ENCODE measurements at places on chromosomes 13 and 19.
A peak's percentile ranks its signal among the peaks of the same experiment; 100 is the strongest.

- no peak for DNase-seq
Observed at GRCh38 chr13:107254392-107254791, 686.5 kb upstream of the ARGLU1 start.

GRCh38 chr13:34172048-34172447 lies 354.1 kb downstream of the RFC3 start:
- peak; percentile 47 for DNase-seq

GRCh38 chr19:56015756-56016155 lies 29.2 kb downstream of the NLRP5 start:
- DNase-seq, result peak; percentile 30

GRCh38 chr19:10219678-10220077 lies 11.5 kb downstream of the S1PR2 start:
- DNase-seq, result peak; percentile 69

DNA sequence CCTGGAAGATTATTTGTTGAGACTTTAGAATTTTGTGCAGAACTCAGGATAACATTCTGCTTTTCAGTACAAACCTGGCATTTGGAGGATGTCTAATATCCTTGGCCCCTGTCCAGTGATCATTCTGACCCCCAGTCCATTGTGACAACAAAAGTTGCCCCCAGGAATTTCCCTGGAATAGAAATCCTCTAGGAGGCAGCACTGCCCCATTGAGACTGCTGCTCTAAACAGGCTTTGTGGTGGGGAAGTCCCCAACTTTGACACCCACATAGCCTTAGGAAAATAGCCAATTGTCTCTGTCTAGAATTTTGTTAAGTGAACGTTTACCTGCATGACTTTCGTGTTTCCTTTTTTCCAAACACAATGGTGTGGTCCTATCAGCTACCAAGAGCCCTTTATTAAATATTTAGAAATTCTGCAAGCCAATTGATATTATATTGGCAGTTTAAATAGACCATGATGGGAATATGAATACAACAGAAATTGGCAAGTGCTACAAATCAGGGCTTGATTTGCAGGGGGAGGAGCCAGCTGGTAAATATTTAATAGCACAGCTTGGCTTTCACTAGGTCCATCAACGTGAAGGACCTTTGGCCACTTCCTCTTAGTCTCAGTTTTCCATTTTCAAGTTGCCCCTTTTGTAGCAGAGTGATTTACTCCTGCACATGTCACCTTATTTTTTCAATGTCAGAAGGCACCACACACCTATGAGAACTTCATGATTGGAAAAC lies 451.7 kb downstream of the EFNB2 start:
- DNase-seq, result peak; percentile 62

DNA sequence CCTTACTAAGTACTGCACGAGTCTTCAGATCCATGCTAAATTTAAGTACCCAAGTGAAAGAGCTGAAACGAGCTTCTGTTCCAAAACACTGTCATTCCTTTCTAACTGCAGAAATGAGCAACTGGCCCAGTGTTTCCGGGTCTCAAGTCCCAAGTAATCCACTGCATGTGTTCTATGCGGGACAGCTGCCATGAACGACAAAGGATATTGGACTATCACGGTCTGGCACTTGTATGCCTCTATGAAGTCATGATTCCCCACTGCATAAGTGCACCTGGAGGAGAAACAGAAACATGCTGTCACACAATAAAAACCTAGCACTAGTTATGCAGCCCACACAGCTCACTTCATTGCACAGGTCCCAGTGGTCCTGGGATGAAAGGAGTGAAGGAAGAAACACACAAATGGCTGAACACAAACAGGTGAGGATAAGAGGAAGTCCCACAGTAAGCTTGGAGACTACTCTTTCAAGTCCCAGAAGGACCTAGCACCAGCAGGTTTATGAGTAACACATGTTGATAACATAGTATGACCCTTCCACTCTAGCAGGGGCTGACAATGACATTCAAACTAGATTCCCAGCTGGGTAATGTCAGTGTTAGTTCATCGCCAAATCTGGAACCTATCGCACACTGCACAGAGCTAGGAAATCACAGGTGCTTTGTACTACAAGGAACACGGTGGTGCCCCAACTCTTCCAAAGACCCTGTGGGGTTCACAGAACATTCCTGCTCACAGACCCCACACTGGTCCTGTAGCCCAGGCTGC lies 11.3 kb downstream of the PCID2 start:
- DNase-seq, result no peak

DNA sequence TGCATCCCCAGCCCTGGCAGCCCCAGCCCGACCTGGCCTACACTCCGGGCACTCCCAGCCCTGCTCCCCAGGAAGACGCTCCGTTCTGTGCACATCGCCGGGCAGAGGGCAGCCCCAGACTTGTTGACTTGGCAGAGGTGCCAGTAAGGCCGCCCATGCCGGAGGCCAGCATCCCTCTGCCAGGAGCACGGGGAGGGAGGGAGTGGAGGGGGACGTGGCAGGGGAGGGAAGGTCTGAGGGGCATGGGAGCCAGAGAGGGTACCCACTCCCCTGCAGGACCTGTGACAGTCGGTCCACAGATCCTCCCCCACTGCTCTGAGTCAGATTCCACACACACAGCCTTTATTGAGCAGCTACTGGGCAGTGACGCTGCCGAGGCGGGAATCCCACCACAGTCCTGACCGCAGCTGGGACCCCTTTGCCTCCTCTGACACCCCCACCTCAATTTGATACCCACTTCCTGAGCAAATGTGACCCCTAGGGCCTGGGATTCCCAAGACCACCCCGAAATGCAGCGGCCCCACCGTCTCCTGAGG lies 1.9 kb upstream of the NKPD1 start:
- no peak for DNase-seq

DNA sequence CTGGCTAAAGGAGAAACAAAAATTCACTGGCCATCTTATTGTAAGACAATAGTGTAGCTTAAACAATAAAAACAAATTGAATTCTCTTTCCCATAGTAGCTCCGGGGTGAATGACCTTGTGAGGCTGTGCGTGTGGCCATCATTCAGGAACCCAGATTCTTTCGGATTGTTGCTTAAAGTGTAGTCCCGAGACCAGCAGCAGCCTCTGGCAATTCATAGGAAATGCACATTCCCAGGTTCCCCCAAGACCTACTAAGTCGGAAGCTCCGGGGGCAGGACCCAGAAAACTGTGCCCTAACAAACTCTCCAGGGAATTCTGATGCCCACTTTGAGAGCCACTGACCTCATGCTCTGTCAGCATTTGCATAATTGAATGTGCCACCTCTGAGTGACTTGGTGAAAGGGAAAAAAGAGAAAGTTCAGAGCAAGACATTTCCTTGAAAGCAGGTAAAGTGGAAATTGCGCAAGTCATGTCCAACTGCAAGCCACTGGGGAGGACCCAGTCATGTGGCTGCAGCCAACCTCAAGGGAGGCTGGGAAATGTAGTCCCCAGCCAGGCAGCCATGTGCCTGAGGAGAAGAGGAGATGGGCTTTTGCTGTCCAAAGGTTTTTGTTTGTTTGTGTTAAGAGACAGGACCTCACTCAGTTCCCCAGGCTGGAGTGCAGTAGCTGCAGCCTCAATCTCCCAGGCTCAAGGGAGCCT lies 50.7 kb upstream of the PNMA8B start:
- DNase-seq, result peak; percentile 61

GRCh38 chr13:22050951-22051563 lies 380.2 kb downstream of the FGF9 start:
- no peak for DNase-seq

DNA sequence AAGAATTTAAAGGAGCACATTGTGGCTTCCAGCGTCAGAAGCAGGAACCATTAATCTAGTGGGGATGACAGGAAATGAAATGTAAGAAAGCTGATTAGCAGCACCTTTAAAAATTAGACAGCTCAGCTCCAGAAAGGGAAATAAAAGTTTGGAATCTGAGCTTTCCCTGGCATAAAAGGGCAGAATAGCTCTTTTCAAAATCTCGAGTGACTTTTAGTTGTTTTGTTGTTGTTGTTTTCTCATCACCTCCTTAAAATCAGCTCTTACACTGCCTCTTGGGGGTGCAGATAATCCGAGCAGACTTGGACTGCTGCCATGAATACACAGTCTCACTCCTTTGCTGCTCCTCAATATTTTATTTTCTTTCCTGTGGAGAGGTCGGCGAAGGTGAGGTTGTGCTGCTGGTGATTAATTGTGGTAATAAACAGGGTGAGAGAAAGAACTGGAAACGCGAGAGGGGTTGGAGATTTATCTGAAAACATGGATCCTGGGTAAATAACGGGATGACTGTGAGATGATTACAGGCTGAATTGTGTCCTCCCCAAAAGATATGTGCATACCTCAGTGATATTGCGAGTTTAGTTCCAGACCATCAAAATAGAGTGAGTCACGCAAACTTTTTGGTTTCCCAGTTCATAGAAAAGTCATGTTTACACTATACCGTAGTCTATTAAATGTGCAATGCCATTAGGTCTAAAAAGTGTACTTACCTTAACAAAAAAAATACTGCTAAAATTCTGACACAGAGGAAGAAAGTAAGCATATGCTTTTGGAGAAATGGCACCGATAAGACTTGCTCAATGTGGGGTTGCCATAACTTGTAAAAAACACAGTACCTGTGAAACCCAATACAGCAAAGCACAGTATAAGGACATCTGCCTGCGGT lies 787.7 kb downstream of the UQCRFS1 start:
- DNase-seq, result no peak

DNA sequence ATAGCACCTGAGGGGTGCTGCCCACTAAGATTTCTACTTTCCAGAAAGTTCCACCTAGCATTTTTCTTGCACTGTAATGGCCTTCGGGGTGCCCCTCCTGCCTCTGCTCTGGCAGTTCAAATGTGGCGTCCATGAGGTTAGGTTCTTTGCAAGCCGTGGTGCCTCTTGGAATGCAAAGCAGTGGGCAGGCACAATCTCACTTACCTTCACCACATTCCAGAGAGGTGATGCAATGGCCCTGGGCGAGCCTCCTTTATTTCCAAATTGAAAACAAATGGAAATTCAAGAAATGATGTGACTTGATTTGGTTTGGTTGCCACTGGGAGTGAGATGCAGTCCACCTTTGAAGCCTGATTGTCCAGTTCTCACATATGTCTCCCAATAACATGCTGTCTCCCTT lies 46.9 kb downstream of the FGF9 start:
- DNase-seq, result peak; percentile 9

DNA sequence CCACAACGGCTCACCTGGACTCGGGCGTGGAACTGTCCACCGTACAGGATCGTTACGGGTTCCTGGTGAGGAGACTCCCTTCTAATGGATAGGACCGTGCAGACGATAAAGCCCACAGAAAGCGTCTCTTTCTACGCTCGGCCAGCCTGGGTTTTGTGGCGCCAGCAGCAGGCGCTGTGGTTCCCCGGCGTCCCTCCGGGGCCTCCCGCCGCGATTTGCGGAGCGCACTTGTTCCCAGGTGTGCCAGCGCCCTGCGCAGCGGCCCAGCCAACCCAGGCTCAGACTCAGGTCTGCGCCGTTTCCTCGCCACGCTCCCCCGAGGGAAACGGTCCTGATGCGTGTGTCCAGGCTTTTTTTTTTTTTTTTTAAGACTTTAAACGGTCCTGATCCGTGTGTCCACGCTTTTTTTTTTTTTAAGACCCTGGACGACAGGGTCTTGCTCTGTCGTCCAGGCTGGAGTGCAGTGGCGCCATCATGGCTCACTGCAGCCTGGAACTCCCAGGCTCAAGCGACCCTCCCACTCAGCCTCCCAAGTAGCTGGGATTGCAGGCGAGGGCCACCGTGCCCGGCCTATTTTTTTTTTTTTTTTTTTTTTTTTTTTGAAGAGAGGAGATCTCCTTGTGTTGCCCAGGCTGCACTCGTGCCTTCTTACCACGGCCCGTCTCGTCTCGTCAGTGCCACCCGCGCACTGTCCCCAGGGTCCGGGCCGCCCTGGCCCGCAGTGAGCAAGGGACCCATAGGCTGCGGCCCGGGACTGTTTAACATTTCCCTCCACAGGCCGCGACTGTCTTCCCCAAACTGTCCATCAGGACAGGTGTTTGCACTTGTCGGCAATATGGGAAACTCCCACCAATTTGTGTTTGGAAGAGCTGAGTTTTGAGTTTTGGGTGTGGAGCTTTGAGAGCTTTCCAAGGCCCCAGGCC lies 23.8 kb downstream of the GJA3 start:
- DNase-seq, result no peak

DNA sequence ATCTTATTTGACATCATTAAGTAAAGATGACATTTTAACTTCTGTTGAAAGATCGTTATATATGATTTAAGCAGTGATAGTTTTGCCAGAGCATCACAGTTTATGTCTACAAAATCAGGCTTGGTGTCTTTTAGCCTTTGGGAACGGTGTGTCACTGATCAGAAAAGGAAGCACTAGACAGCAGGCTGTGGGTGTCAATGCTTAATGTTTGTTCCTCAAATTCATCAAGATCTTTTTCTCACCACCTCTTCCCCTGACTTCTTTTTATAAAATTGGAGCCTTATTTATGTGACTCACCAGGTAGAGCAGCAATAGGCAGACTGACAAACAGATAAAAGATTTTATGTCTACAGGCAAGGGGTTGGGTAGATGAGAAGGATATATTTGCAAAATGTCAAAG lies 1558.5 kb downstream of the EFNB2 start:
- DNase-seq, result no peak

DNA sequence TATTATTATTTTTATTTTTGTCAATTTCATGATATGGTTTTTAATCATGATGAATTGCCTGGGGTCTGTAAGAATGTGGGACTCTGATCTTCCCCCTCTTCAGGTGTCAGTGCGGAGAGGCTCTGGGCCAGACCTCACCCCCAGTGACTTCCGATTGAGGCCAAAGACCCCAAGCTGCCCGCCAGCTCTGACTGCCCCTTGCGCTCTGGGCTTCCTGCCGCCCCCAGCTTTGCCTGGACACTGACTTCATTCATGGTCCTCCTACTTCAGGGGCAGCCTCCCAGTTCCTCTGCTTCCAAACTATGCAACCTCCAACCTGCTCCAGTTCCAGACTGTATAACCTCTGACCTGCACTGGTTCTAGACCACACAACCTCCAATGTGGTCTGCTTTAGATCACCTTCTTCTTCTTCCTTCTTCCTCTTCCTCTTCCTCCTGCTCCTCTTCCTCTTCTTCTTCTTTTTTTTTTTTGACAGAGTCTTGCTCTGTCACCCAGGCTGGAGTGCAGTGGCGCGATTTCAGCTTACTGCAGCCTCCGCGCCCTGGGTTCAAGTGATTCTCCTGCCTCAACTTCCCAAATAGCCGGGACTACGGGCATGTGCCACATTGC lies 6.7 kb upstream of the PPP5C start:
- no peak for DNase-seq

All from M059J (cell line).